ENCODE measurements at places on chromosomes 3 and 15. TPM values are rescaled to one million over a fixed set of nuclear protein-coding genes. Genes with fewer than 3 reads are reported as not detected.

Gene IMPG2
- 0.20 TPM for total RNA-seq

Gene CSPG4
- total RNA-seq, result 18.1 TPM

Gene IL12A
- 2.8 TPM for total RNA-seq

Gene PTPRG
- total RNA-seq, result 32.1 TPM

Gene ILDR1
- total RNA-seq, result 2.9 TPM

Gene NDUFAF3
- total RNA-seq, result 91.0 TPM

Gene TGM5
- total RNA-seq, result not detected

Gene CCDC80
- total RNA-seq, result 1.7 TPM

Gene ASB14
- not detected for total RNA-seq

Gene FOXL2
- total RNA-seq, result not detected

Gene MCF2L2
- total RNA-seq, result 1.5 TPM

Gene GATM
- total RNA-seq, result 3.1 TPM

Gene NANOGP8
- total RNA-seq, result not detected

Gene SH2D7
- total RNA-seq, result not detected

Gene MYL3
- total RNA-seq, result not detected

Gene TNFAIP8L3
- 0.47 TPM for total RNA-seq

Gene KCNMB2
- total RNA-seq, result not detected

Gene MESP2
- 0.20 TPM for total RNA-seq

Gene OR5K3
- total RNA-seq, result not detected

Gene ATP10A
- total RNA-seq, result 0.02 TPM

Gene SSR3
- total RNA-seq, result 177 TPM

Gene TOMM70
- total RNA-seq, result 54.9 TPM

Gene CHMP2B
- 54.3 TPM for total RNA-seq

Gene MUC20
- 2.4 TPM for total RNA-seq

Gene TMED3
- total RNA-seq, result 53.6 TPM

Gene DUOXA2
- total RNA-seq, result not detected

Gene ANKRD34C
- not detected for total RNA-seq

Gene HGD
- 0.59 TPM for total RNA-seq

Gene GABRB3
- 0.52 TPM for total RNA-seq

Gene CX3CR1
- 0.10 TPM for total RNA-seq

Gene VEPH1
- 4.9 TPM for total RNA-seq

Gene SLC24A5
- not detected for total RNA-seq

Gene DLL4
- 1.5 TPM for total RNA-seq

Gene TMEM62
- 8.8 TPM for total RNA-seq

Gene P2RY14
- total RNA-seq, result not detected

Gene CFAP20DC
- 2.9 TPM for total RNA-seq

Gene LNP1
- 1.6 TPM for total RNA-seq

Gene TRPM1
- not detected for total RNA-seq

Gene ACAN
- total RNA-seq, result not detected

Gene CRYBG3
- 7.5 TPM for total RNA-seq

Gene SST
- not detected for total RNA-seq

Gene TMEM207
- total RNA-seq, result not detected

Gene KBTBD13
- total RNA-seq, result not detected

Gene ARPIN
- 8.8 TPM for total RNA-seq

Gene CELF6
- 0.52 TPM for total RNA-seq

Gene CCDC54
- total RNA-seq, result not detected

Gene IL5RA
- not detected for total RNA-seq

Gene ISLR
- 0.12 TPM for total RNA-seq

Gene MED12L
- total RNA-seq, result 6.4 TPM

Gene SLC2A2
- total RNA-seq, result not detected

Gene MEX3B
- total RNA-seq, result 1.9 TPM

Gene WNT7A
- total RNA-seq, result 0.34 TPM

Gene ALAS1
- total RNA-seq, result 74.0 TPM

Gene DNAJB8
- total RNA-seq, result not detected

Gene DZIP1L
- 9.6 TPM for total RNA-seq

Gene TRIM42
- total RNA-seq, result not detected

Gene AP2M1
- 353 TPM for total RNA-seq

Gene SATB1
- total RNA-seq, result 2.7 TPM

Gene TRIP4
- 18.3 TPM for total RNA-seq
